Lung (tissue), 17 donors: ENCODE measurements at places on chromosomes 2 and 18. TPM values are rescaled to one million over a fixed set of nuclear protein-coding genes. Genes with fewer than 3 reads are reported as not detected.

Gene PLEKHA3
- polyA plus RNA-seq = 2.8 TPM

- no peaks in the 10 kb centered on the region for H3K27me3 ChIP-seq
- no peaks in the 10 kb centered on the region for H3K36me3 ChIP-seq
- H3K27ac ChIP-seq = no peak overlapping the region
- no peak for DNase-seq
- peaks cover 41% of the 10 kb centered on the region for H3K4me1 ChIP-seq
- H3K4me3 ChIP-seq = no peak overlapping the region
Measured at GRCh38 chr2:101106453-101107181, 44.6 kb downstream of the TBC1D8 start.

DNA sequence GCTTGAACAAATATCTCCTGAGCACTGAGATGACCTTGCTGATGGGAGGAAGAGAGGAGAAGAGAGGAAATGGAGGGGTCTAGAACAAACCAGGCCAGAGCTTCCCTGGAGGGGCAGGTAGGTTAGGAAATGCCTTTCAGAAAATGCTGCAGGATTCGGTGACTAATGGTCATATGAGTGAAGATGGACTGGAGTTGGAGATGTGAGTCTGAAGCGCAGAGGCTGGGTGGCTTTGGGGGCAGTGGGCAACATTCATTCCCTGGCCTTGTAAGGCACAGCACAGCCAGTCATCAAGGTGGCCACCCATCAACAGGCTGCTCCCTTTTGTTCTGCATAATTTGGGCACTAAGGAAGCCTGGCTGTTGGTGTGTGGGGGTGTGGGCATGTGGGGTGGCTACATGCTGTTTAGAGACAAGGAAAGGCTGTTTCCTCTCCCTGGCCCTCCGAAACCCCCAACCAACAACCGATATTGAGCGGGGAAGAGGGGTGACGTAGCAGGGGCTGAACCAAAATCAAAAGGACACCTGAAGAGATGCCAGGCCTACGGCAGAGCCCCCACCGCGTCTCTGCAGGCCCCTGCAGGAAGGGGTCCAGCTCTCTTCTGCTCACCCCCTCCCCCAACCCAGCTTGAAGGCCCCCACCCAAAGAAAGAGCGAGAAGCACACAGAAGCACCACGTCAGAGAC, 1.5 kb downstream of the SLC30A3 start:
- H3K27ac ChIP-seq = no peak overlapping the region
- H3K4me3 ChIP-seq = no peak overlapping the region
- H3K27me3 ChIP-seq = peaks cover 70% of the 10 kb centered on the region
- no peaks in the 10 kb centered on the region for H3K36me3 ChIP-seq

DNA sequence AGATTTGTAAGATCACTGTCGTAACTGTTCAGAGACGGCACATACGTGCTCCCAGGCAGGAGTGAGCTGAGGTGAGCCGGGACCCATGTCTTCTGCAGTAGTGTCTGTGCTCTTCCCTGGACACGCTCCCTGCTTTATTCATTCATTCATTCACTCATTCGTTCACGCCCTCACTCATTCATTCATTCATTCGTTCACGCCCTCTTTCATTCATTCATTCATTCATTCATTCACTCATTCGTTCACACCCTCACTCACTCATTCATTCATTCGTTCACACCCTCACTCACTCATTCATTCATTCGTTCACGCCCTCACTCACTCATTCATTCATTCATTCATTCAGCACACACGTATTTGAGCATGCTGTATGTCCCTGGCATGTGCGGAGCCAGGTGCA, 207.0 kb downstream of the GLI2 start:
- no peak overlapping the region for H3K27ac ChIP-seq
- H3K4me3 ChIP-seq = no peak overlapping the region
- no peaks in the 10 kb centered on the region for H3K27me3 ChIP-seq

GRCh38 chr2:221124532-221125240, 447.4 kb downstream of the EPHA4 start:
- H3K27ac ChIP-seq = no peak overlapping the region
- no peak for DNase-seq
- no peak overlapping the region for H3K4me3 ChIP-seq
